ENCODE measurements at places on chromosomes 3 and 15.

DNA sequence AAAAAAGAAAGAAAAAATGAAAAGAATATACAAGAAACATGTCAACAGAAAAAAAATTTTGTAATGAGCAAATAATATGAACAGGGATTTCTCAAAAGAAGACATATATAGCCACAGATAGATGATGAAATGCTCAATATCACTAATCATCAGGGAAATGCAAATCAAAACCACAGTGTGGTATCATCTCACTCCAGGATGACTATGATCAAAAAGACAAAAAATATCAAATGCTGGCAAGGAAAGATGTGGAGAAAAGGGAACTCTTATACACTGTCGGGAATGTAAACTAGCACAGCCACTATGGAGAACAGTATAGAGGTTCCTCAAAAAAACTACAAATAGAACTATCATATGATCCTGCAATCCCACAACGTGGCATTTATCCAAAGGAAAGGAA lies 94.1 kb downstream of the C3orf70 start:
- DNase-seq, result no peak

DNA sequence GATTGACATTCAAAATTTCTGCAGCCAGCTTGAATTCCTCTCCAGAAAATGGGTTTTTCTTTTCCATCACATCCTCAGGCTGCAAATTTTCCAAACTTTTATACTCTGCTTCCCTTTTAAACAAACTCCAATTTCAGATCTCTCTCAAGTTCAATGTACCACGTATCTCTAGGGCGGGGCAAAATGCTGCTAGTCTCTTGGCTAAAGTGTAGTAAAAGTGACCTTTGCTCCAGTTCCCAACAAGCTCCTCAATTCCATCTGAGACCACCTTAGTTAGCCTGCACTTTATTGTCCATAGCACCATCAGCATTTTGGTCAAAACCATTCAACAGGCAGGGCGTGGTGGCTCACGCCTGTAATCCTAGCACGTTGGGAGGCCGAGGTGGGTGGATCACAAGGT lies 46.7 kb downstream of the NIPA2 start:
- no peak for DNase-seq

DNA sequence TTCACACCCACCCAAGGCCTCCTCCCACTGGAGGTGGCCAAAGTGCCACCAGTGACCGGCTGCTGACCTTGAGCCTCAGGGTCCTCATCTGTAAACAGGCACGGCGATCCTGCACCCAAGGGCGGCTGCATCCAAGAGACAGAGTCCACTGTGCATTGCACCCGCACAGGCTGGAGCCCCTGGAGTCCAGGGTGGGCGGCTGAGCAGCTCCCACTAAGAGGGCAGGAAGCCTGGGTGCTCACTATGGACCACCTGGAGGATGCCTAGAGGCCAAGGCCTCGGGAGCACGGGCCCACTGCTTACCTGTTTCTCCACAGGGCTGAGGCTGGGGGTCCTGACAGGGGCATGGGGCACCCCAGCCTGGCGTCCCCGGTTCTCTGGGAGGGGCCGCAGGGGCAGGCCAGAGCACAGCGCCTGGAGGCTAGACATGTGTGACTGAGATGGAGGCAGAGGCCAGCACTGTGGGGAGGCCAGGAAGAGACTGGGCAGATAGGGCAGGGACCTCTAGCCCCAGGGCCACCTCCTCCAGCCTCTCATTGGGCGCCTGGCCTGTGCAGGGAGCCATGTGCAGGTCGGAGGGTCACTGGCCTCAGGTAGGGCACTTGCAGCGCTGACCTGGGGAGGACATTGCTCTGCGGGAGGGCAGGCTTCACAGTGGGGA lies at the start of gene UROC1:
TSS of gene UROC1 (minus strand) at position 483 of the 661 bp plus-strand sequence. CDS start at position 429, 54 bp downstream.
- no peak for DNase-seq

GRCh38 chr3:181105646-181106045 lies 116.1 kb upstream of the DNAJC19 start:
- no peak for DNase-seq

DNA sequence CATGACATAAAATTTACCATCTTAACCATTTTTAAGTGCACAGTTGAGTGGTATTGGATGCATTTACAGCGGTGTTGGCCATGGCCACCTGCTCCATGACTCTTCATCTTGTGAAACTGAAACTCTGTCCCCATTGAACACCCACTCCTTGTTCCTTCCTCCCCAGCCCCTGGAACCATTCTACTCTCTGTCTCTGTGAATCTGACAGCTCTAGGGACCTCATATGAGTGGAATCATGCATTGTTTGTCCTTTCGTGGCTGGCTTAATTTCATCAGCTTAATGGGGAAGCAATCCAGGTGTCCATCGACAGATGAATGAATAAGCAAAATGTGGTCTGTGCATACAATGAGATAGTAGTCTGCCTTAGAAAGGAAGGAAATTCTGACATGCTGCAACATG lies 42.5 kb downstream of the PLXNA1 start:
- no peak for DNase-seq

DNA sequence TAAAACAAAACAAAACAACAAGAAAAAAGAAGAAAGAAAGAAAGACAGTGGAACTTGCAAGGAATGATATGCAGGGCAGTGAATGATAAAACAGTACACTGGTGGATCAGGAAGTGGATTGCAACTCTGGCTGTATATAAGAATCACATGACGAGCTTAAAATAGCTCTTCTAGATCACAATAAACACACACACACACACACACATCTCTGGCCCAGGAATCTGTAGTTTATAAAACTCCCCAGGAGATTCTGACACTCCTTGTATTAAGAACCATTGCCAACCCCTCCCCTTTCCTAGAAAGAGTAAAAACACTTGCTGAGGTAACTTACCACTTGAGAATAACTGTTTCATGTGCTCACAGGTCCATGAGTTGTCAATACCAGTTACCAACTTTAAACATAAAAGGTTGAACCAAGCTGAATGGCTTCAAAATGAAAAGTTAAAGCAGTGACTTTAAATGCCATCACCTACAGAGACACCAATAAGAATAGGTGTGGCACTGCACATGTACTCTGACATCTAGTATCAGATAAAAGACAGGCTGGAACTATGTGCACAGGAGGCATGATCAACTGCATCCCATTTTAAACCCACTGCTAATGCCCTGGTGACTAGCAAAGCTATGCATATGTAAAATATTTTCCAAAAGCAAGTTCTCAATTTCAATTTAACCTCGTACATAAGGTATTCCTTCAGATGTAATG lies 3.9 kb downstream of the CPOX start:
- no peak for DNase-seq

GRCh38 chr15:80989081-80989517 lies 520 bp downstream of the MESD start:
- DNase-seq, result no peak

DNA sequence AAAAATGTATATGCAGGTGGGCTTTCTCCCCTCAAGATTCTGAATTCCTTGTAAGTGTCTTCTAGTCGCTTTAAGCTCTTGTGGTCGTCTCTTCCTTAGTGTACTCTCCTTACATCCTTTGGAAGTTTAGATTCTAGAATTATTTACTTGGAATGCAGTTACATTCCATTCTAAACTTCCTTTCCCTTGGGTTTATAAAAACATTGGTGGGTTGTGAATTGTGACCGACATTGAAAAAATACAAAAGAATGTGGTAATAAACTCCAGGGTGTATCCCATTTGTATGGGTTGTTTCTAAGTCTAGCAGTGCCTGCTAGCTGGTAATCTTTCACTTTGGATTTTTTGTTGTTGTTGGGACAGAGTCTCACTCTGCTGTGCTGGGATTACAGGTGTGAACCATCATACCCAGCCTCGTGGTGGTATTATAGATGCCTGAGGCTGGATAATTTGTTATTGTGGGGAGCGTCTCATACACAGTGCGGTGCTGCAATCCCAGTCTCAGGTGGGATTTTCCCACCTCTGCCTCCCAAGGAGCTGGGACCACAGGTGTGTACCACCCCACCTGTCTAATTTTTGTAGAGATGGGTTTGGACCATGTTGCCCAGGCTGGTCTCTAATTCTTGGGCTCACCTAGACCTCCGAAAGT lies 9.1 kb downstream of the CHD2 start:
- DNase-seq, result no peak

DNA sequence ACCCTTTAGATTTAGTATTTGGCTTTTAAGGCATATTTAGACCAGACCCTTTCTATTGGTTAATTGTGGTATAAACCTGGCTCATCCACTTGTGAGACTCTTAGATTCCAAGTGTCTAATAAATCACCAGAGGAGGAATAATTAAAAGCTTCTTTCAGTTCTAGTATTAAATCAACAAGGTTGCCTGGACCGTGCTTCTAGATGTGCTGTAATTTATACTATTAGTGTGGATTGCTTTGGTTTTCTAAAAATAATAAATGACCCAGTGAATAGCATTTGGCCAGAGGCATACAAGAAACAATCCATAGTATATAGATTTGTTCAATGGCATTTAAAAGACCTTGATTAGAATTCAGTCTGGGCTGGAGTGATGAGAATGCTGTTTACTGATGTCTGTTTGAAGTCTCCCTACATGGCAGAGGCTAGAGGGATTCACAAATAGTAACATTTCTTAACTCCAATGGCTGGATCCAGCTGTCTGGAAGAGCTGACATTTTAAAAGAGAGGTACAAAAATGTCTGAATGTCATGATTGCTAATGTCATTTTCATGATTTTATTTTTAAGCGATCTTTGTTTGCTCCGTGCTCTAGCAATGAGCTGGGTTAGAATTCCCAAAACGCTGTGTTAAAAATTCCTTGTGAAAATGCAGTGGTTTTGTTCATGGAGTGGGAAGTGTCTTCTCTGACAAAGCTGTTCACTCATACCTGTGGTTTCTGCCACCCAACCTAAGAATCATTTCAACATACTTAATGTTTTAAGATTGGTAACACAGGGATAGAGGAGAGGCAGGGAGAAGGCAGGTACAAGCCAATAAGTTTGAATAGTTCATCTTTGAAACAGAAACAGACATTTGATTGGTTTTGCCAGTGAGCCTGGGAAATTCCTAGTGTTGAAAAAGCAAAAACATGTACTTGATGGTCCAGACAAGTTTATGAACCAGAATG lies 89.9 kb downstream of the RBMS3 start:
- DNase-seq, result no peak

DNA sequence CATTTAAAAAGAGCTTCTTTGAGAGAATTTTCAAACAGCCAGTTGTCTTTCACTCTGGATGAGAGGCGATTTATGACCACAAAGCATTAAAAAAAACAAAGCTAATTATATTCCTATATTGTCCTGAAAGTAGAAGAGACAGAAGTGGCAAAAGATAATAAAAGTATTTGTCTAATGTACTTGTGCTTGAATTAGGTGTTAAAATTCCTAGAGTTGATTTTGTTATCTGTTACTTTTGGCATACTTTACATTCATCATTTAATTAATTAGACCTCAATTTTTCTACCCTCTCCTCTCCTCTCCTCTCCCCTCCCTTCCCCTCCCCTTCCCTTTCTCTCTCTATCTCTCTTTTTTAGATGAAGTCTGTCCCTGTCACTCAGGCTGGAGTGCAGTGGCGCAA lies 635.1 kb upstream of the ZNF385D start:
- DNase-seq, result no peak

DNA sequence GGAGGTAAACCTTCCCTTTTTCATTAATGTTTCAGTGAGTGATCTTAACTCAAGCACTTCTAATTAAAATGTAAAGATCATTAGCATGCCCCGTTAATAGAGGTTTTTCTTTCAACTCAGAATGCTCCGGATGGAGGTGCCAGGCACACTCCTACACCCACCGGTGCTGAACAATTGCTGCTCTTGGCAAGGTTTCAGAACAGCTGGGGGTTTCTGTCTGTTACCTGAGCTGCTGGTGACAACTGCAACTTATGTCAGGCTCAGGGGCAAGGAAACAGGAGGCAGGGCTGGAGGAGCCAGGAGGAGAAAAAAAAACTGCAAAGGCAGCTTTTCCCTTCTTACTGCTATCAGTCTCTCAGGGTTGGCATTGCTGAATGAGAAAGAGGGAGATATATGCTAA lies 250.1 kb downstream of the DIPK2A start:
- no peak for DNase-seq

GRCh38 chr3:155129396-155129795 lies 49.3 kb downstream of the MME start:
- DNase-seq, result no peak

DNA sequence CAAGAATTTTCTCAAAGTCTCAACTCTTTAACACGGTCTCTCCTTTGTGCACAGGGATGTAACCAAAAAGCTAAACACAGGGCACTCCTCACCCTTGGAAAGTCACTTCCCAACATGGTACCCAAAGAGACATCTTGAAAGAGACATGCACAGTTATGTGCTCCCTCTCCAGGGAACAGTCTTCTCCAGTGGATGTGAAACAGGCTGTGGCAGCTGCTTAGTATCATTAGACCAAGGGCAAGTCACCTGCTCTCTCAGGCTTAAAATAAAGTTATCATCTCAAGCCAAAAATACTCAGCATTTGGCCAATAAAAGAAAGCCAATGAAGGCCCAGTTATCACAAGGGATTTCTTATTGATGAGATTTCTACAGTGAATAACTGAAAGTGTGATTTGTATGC lies 128.3 kb downstream of the WDR76 start:
- no peak for DNase-seq

DNA sequence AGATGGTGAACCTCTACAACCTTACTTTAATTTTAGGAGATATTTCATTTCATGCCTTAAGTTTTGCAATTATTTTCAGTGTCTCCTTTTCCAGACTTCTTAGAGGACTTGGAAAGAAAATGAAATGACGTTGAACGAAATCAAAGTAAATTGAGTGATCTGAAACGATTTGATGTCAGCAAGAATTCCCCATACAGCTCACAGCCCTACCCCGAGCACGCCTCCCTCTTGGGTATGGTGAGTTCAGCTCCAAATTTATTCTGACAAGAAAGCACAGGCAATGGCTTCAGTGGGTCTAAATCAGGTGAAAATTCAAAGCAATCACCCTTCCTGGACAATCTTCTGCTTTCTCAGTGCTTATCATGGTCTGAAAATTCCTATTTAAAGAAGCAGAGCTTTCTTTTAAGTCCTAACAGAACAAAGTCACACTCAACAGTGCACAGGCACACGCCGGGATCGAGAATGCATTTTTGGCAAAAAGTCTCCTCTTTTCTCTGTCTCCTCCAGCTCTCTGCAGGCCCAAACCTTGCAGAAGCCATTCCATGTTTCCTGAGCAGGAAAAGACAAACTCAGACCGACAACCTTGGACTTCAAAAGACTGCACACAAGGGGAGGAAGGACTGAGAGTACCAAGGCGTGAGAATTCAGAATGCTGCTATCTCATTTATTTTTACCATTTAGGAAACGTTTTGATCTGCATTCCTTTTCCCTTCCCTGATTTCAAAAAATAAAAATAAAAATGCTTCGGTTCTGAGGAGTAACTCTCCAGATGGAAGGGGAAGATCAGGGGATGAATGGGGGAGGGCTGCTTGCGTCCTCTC lies 72.0 kb downstream of the CCNL1 start:
- DNase-seq, result peak; percentile 9

DNA sequence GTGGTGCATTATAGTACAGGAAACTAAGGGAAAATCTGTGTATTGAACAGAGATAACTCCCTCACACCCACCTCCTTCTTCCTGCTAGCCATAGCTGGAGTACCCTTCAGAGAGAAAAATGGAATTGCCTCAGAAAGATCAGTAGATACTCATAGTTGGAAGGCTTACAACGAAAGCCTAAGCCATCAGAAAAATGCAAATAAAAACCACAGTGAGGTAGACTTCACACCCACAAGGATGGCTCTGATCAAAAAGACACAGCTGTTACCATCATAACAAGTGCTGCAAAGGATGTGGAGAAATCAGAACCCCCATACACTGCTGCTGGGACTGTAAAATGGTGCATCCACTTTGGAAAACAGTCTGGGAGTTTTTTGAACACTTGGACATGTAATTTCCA lies 7.4 kb upstream of the DLG1 start:
- no peak for DNase-seq

GRCh38 chr3:129829640-129830039 lies 63.9 kb downstream of the TMCC1 start:
- DNase-seq, result peak; percentile 22
